Foreskin fibroblast (primary cell): ENCODE measurements at places on chromosomes 1 and 21.

GRCh38 chr1:174142836-174143235 lies 16.5 kb upstream of the RABGAP1L start:
- DNase-seq = no peak

- no peak for DNase-seq
These were observed 26.6 kb upstream of the EXO1 start for GRCh38 chr1:241821363-241821762.

GRCh38 chr1:61050541-61051442 lies 31.6 kb upstream of the NFIA start:
- no peak for DNase-seq

- no peak for DNase-seq
These were observed 282.6 kb downstream of the BARHL2 start for GRCh38 chr1:90434460-90434859.
